ENCODE measurements at places on chromosomes 12 and 14. TPM values are rescaled to one million over a fixed set of nuclear protein-coding genes. Genes with fewer than 3 reads are reported as not detected.

OAS2 gene
- total RNA-seq: 0.44 TPM

KRT3 gene
- not detected for total RNA-seq

COCH gene
- total RNA-seq: 79.3 TPM

DNA sequence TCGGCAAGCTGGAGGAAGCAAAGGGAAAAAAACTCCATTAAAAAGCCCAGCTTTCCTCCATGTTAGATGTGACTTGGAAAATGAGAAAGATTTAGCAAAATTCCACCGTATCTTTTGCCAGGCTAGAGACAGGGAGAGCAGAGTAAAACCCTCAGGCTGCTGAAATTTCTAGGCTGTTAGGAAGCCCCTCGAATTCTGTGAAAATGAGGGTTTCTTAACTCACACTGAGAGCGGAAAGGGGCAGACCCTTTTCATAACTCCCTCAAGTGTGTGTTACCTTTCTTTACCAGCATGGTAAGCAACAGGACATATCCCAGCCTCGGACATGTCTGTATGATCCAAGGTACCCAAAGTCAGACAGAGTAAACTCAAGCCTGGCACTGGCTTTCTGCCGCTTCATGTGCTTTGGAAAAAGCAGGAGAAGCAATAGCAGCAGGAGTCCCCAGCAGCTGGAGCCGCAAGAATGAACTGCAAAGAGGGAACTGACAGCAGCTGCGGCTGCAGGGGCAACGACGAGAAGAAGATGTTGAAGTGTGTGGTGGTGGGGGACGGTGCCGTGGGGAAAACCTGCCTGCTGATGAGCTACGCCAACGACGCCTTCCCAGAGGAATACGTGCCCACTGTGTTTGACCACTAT lies at the start of gene RHOJ:
RHOJ (plus strand) TSS at position 37 of the 637 bp plus-strand sequence; CDS start at position 464, 427 bp downstream.
- H3K4me3 ChIP-seq: peak within 1 kb of the TSS; percentile 46
- H3K36me3 ChIP-seq: no peaks in the 10 kb centered on the region
- H3K27me3 ChIP-seq: no peaks in the 10 kb centered on the region
- H3K27ac ChIP-seq: peak within 1 kb of the TSS; percentile 6
- H3K4me1 ChIP-seq: peaks cover 18% of the 10 kb centered on the region
- no peak for DNase-seq

FAM90A1 gene
- not detected for total RNA-seq

DNA sequence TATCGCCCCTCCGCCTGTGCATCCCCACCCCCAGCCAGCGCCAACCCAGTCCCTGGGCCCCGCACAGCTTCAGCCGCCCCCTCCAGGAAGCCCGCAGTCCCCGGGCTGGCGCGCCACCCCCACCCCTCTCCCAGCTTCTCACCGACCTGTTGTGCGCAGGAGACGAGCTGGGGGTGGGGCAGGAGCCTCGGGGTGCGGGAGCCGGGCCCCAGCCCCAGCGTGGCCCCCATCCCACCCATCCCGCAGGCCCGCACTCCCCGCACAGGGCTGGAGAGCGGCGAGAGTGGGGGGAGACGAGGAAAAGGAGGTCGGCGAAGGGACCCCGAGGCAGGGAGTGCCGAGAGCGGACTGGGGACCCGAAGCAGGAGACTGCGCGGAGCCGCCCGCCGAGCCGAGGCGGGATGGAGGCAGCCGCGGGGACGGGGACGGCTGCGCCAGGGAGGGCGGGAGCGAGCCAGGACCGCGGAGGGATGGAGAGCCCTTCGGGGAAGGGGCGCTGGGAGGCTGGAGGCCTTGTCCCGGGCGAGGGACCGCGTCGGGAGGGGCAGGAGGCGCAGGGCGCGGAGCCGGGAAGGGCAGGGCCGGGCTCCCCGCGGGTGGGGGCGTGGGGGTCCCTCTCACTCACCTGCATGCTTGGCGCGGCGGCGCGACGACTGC lies 498 bp downstream of the PIANP start:
- no peak for DNase-seq
- peaks cover 27% of the 10 kb centered on the region for H3K4me1 ChIP-seq
- H3K27me3 ChIP-seq: peaks cover 6% of the 10 kb centered on the region
- H3K27ac ChIP-seq: no peak overlapping the region
- peak overlapping the region; percentile 74 for H3K4me3 ChIP-seq

DNA sequence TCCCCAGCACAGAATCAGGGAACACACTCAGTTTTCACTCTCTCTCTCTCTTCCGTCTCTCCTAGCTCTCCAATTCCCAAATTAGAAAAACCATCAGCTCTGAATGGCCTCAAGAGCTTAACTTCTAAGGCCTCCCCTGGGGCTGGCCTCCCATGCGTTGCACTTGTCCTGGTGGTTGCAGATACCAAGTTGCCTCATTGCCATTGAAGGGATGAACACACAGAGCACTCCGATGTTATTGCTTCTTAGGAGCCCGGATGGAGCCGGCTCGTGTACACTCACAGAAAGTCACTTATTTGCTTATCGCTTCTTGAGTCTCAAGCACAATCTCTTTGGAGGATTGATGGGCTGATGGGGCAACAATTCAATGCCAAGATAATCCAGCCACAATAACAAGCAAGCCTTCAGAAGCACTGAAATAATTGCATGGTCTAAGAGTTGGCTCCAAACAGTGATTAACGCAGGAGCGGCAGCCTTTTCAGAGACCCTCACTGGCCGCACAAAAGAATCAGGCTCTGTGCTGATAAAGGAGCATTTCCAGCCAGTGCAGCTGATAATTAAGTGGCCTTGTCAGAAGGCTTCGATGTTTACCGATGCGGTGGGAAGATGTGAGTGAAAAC lies 175.8 kb upstream of the TMEM132C start:
- H3K27ac ChIP-seq: no peak overlapping the region
- H3K4me3 ChIP-seq: no peak overlapping the region
- DNase-seq: no peak
- no peaks in the 10 kb centered on the region for H3K4me1 ChIP-seq
- H3K36me3 ChIP-seq: no peaks in the 10 kb centered on the region

DNA sequence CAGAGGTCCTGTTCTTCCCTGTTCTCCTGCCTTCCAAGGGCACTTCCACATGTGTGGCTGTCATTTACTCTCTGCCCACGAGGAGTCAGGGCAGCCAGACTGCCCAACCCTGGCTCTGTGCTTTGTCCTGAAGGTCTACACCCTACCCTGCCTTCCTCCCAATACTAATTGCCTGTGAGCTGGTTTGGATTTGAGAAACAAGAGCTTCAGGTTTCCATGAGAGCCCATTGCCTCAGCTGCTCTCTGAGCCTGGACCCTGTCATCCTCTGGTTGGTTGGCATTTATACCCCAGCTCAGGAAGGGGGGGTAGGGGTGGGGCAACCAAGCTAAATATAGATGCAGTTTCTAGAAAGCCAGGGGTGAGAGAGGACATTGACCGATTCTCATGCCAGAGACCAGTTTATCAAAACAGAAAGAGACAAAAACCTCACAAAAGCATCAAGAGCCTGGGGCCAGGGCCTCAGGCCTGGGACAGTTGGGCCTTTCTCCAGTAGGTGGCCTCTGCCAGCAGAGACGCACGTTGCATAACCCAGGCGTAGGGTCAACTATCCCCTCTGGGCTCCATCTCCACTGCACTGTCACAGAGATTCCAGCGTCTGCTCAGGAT lies 34.5 kb downstream of the VDR start:
- peak overlapping the region; percentile 6 for H3K27ac ChIP-seq

GLS2 gene
- 12.2 TPM for total RNA-seq

DNA sequence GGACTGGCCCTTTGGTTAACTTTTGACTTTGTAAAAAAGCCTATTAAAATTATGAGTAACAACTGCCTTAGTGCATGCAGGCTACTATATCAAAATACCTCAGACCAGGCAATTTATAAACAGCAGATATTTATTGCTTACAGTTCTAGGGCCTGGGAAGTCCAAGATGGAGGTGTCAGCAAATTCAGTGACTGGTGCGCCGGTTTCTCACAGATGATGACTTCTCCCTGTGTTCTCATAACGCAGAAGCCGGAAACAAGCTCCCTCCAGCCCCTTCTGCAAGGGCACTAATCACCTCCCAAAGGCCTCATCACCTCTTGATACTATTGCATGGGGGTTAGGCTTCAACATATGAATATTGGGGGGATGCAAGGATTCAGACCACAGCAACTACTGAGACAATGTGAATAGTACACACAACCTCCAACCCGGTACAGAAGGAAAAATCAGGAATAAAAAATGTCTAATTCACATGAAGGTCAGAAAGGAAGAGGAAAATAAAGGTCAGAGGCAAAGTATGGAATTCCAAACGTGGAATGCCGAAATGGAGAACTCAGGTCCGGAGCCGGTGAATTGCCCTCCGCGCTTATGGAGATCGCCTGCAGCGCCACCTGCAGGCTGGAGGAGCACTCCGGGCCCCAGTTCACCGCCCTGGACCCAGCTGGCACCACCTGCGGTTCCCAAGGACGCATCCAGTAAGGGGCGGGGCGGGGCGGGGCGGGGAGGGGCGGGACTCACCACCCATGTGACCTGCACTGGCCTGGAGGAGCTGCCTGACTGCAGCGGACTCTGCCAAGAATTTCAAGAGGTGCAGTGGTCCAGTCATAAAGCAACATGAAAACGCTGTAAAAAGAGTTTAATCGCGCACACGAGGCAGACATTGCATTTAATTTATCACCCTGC lies 203.4 kb downstream of the KIF26A start:
- peak; percentile 64 for DNase-seq
- H3K36me3 ChIP-seq: no peaks in the 10 kb centered on the region
- 0 out of 2 replicates have a peak, but pooled peaks cover 7% of the 10 kb centered on the region for H3K4me1 ChIP-seq
- H3K27me3 ChIP-seq: 0 out of 2 replicates have a peak, but pooled peaks cover 1% of the 10 kb centered on the region

Data from HepG2 (cell line).